ENCODE measurements at places on chromosomes 11 and 22.

DNA sequence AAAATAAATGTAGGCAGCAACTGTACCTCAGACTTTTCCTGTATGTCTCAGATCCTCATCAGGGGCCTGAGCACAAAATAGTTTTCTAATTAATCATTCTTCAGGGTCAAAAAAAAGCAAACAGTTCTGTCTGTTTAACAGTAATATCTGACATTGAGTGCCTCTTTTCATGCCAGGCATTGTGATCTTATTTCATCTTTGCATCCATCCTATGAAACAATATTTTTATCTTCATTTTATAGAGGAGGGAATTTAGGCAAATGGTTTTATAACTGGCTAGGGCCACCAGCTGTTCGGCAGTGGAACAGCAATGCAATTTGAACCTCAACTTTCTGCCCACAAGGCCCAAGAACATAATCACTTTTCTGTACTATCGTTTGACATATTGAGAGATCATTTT, 145.6 kb downstream of the WNT7B start:
- no peak for DNase-seq

- no peak for DNase-seq
These were observed 28.9 kb downstream of the SLC22A12 start for GRCh38 chr11:64619811-64620380.

GRCh38 chr11:61637277-61637676, 42.9 kb upstream of the DAGLA start:
- DNase-seq: no peak

DNA sequence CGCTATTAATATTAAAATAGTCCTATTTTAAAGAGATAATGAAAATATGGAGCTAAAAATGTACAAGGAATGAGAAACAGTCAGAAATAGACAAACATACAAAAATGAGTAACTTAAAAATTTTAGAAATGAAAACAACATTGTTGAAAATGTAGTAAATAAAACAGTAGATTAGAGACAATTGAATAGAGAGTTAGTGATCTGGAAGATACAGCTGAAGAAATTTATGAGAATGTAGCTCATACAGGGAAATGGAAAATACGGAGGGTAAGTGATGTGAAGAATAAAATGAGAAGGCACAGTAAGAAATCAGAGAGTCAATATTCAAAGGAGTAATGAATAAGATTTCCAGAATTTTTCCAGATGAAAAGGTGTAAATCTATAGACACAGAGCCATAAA, 424.8 kb downstream of the SOX6 start:
- DNase-seq: no peak

- no peak for DNase-seq
These were observed 13.2 kb downstream of the SLC25A18 start for GRCh38 chr22:17576470-17576869.

GRCh38 chr11:2737866-2738265, 38.1 kb upstream of the KCNQ1OT1 start:
- no peak for DNase-seq

DNA sequence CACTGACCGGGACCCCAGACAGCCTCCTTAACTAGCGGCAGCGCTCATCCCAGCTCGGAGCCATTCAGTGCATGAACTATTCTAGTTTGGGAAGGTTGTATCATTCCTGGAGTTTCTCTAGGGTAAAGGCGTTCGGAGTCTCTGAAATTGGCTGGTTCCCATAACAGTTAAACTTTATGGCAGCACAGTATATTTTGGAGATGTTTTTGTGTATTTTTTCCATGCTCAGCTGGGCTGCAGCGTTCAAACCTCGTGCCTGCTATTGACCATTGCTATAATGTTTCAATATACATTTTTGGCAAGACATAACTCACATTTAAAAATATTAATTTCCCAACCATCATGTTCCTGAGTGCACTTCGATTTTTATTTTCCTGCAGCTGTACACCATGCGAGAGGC, 169.7 kb downstream of the ST3GAL4 start:
- DNase-seq: no peak

- DNase-seq: no peak
These were observed 15.9 kb downstream of the TRIM44 start for GRCh38 chr11:35678471-35678870.

- no peak for DNase-seq
These were observed 33.2 kb downstream of the ADORA2A start for GRCh38 chr22:24460418-24461089.

- no peak for DNase-seq
These were observed 5.0 kb upstream of the KCNJ11 start for GRCh38 chr11:17393472-17393871.

- no peak for DNase-seq
These were observed 22.4 kb downstream of the XRRA1 start for GRCh38 chr11:74926304-74927030.

- no peak for DNase-seq
These were observed 4.6 kb upstream of the TMEM123 start for GRCh38 chr11:102457056-102457677.

DNA sequence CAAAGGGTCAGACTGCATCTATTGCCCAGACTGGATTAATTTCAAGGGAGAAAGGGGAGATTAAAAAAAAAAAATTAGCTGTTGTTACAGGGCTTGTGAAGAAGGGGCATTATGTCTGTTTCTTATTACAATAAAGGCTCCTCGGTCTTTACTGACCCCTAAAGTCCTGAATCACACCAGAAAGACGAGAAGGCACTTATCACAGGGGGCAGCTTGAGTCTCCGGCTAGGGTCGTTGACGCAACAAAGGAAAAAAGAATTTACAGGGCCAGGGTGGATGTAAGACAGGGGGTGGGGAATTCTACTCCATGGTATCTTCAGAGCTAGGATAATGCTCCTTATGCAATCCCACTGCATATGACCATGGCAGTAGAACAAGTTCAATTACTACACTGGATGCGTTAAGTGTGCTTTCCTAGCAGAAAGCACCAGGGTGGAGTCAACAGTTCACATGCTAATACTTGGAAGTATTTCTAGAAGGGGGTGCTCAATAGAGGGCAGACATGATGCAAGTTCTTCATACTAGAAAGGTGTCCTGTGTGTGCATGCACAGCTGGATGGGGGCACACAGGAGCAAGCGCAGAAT, 16.5 kb downstream of the DDX17 start:
- no peak for DNase-seq

GRCh38 chr11:75959540-75959939, 144.5 kb downstream of the UVRAG start:
- DNase-seq: no peak

DNA sequence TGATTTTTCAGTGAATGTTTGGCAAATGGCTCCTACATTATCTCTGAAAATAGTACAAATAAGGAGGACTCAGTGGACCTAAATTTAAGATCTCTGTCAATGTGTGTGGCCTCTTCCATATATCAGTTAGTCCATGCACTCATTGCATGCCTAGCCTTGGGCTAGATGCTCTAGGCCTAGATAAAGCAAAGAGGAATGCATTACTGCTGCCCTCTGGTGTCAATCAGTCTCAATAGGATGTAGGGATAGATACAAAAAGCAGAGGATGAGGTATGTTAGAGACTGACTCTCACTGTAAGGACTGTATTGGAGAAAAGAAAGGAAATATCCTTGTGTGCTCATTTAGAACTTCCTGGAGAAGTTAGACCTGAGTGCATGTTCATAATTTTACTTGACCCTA, 42.0 kb downstream of the MS4A2 start:
- DNase-seq: no peak

- no peak for DNase-seq
These were observed 9.4 kb downstream of the EHD1 start for GRCh38 chr11:64868904-64869570.

DNA sequence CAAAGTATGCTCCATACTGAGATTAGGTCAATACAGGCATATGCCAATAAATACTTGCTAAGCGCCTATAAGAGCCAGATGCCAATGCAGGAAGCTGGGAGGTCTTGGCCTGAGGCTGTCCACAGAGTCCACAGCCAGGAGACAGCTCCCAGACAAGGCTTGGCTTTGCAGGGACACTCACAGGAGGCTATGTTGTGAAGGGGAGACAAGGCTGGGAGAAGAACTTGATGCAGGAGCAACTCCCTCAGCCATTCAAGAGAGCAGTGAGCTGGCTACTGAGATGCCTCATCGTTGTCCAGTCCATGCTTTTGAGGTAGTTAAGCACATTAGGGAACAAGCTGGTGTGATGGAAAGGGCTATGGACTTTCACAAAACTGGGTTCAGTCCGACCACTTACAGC, 891.5 kb downstream of the TBC1D22A start:
- no peak for DNase-seq

Data from T-cell (primary cell).